ENCODE measurements at places on chromosomes 11 and 22.
A peak's percentile ranks its signal among the peaks of the same experiment; 100 is the strongest.

DNA sequence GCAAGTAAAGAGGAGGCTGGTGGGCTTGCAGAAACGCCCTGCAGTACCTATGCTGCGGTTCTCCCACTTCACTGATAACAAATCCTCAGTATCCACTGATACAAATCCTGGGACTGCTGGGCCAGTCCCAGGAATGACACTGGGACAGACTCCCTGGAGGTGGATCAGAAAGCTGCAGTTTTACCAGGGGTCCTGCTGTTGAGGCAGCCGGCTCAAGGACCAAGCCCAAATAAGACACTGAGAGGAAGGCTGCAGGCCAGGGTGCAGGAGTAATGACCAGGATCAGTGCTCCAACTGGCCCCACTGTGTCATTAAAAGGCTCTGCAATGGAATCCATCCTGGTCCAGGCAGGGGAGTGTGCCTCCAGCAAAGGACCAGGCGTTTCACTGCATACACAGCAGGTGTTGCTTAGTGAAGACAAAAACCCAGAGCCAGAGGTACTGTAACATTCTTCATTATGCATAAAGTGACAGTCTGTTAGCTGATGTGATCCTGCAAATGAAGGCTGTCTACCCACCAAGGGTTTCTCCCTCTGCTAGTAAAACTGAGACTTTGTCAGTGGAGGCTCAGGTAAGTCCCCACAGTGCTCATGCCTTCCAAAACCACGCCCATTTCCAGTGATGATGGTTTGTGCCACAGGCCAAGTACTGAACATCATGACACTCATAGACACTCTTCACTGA is 1.4 kb upstream of the C22orf39 start:
- no peak for DNase-seq

DNA sequence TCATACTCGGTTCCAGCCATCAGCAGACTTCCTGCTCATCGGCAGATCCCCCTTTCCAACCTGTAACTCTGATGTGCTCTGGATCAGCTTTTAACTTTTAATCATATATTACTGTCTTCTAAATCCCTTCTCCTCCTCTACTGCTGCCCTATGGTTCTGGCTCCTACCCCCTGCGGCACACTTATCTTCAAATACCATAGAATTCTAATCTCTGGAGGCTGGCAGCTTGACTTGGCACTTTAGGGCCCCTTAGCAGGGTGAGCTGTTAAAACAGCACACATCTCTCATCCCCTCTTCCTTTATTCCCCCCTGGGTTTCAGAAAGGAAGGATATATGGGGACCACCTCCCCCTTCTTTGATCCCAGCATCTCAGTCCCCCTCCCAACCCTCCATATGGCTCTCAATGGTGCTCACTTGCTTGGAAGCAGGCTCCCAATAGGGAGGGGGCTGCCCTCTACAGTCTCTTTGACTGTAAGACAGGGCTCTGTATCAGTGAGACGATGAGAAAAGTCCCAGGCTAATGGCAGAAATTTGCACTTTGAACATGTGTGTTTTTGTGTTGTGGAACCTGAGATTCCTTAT is 4.4 kb upstream of the CNTF start:
- no peak for DNase-seq

DNA sequence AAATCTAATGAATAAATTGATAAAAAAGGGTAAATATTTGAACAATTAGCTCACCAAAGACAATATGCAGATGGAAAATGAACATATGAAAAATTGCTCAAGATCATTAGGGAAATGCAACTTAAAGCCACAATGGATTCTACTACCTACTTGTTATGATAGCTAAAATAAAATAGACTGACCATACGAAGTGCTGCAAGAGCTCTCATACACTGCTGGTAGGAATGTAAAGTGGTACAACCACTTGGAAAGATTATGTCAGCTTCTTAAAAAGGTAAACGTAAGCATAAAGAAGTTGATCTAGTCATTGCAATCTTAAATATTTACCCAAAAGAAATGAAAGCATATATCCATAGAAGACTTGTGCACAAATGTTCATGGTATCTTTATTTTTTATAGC is 504.2 kb upstream of the ARHGAP42 start:
- DNase-seq: no peak

GRCh38 chr22:31218565-31219262 is 6.6 kb downstream of the LIMK2 start:
- no peak for DNase-seq

DNA sequence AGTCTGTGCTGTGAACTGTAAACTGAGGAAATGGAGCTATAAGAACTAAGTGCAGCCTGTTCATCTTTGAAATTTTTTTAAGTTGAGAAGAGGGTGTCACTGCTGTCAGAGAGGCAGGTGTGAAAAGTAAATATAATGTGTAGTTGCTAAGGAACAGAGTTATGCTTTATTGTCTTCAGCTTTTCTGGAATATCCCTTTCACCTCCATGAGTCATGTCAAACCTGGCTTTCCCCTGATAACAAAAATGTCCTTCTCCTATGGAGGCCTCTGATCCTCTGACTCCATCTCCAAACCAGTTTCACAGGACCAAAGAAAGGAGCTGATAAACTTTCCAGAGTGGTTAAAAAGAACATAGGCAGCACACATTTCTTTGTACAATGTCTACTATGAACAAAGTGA is 12.8 kb upstream of the MUC15 start:
- DNase-seq: no peak

DNA sequence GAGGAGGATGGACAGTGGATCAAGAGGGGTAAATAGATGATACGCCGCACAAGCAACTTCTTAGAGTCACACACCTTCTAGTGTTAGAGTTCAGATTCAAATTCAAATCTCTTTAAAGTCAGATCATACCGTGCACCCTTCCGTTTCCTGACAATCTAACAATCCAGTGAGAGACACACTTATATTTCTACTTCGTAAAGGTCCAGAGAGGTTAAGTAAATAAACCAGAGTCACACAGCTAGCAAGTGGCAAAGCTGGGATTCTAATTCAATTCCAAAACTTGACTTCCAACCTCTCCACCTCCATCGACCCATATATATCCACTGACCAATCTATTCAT is 34.0 kb downstream of the MIAT start:
- no peak for DNase-seq

DNA sequence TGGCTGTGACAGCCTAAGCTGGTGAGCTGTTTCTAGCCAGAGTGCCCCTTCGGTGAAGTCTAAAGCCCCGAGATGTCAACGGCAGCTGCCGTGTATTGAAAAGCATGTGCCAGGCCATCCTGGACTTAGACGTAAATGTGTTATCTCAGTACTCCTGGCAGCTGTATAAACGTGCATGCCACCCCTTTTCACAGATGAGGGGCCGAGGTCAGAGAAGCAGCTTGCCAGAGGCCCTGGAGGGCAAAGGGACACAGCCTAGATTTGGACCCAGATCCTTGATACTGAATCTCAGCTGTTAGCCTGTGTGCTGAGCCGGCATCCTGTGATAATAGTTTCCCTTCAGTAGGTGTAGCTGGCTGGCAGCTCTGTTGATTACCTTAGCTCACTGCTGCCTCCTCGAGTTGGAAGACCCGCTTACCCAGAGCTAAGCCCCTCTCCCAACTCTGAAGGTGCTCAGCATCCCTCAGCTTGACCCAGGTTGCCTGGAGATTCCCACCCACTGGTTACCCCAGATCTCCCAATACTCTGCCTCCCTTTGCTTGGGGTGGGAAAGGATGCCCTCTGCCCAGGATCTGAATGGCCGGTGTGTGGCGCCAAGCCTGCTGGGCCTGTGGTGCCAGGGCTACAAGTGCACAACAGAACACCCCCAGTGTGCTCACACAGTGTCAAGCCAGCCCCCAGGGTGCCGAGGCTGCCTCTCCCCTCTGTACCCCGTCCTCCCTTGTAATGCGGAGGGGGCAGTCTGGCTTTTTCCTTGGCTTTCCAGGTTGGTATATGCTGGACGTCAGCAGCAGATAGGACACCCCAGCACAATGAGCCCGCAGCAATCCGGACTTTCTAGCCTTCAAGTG is 59.8 kb upstream of the WNT7B start:
- no peak for DNase-seq

- DNase-seq: no peak
These were observed 393.5 kb downstream of the JRKL start for GRCh38 chr11:96783311-96783710.

GRCh38 chr11:122259195-122259821 is 143.3 kb upstream of the BLID start:
- DNase-seq: no peak

DNA sequence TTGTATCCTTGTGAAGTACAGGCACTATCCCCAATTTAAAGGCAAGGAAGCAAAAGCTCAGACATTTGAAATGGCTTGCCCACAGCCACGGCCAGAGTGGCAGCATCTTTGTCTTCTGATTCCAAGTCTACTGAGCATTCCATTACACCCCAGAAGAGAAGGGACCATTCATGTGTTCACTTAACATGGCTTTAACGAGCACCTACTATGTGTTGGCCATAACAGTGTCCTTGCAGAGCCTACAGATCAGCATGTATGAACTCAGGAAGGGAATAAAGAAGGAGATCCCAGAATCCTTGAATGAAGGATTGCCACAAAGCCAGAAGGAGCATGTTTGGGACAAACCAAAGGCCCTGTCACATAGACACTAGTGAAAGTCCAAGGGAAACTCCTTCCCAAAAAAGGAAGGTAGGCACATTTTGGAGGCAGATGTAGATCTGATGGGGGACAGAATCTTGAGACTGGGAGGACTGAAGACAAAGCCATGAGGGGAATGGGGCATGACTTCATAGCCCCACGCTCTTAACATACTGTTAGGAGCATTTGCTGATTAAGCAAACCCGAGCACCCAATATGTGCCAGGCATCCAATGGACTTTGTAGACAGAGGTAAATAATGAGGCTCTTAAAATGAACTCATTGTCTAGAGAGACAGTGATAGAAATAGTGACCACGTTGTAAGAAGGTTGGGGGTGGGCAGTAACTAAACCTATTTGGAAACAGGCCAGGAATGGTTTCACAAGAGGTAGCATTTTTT is 54.9 kb downstream of the P4HA3 start:
- DNase-seq: no peak

- DNase-seq: no peak
These were observed 554.7 kb downstream of the MIAT start for GRCh38 chr22:27212102-27212501.

DNA sequence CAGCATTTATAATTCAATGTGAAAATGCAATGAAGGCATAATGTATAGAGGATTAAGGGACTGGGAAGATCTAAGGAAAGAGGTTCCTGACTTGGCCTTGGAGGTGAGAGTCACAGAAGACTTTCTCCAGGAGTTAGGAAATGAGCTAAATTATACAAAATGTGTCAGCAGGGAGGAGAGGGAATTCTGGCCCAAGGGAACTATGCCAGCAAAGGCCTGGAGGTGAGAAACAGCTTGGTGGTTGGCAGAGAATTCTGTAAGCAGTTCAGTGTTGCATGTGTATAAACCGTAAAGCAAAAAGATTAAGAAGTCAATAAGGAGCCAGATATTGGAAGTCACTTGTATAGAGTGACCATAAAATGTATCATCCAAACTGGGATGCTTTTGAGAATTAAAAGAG is 142.2 kb upstream of the SESN3 start:
- DNase-seq: no peak

GRCh38 chr11:33387581-33387980 is 130.4 kb downstream of the HIPK3 start:
- DNase-seq: no peak

DNA sequence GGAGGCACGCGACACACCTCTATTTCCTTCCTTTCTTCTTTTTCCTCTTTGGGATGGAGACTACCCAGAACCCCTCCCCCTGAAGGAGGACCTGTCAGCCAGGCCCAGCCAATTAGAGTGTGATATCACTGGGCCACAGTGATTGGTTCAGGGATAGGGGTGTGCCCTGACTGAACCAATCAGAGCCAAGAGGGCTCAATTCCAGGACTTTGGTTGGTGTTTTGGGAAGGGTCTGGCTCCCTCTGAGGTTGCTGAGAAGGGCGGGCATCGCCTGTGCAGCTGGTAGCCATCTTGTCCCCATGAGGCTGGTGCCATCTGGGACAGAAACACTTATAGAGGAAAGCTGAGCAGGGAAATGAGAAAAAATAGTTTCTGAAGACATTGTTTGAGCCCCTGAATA is 71.4 kb downstream of the CHST1 start:
- peak; percentile 22 for DNase-seq

DNA sequence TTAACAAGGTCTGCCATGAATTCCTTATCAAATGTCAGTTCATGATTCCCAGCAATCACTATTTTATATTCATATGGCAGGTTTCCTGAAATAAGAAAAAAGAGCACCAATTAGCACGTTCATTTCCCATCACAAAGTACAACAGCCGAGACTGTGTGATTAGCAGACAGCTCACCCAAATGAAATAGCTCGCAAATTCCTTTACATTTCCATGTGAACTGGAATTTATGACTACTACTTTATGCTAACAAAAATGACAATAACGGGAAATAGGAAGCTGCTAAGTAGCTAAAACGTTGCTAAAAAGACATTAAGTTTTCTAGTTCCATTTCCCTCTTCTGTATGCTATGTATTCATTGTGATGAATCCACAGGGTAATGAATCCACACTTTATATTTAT is 90.7 kb downstream of the MPPED2 start:
- no peak for DNase-seq

- DNase-seq: no peak
These were observed 43.4 kb upstream of the RAB1B start for GRCh38 chr11:66225066-66225465.

GRCh38 chr11:65431451-65432099 is 9.0 kb downstream of the NEAT1 start:
- DNase-seq: no peak

DNA sequence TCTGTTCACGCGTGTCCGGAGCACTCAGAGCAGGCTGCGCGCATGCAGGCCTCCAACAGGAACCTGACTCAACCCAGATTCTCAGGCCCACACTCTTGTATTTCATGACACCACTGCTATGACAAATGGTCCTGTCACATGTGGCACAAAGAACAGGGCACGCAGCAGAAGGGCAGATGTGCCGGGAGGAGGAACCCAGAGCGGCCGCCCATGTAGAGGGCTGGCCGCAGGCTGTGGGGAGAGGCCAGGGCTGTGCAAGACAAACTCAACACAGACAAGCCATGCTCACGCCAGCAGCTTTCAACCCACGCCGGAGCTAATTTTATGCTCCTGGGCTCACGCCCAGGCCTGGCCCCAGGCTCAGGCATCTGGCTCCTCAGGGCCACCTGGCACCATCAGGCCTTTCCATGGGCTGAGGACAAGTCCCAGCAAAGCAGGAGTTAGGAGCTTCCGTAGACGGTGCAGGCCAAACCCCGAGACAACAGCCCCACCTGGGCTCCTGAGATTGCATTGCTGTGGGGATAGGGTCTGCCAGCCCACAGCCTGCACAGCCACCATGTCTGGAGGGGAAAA is 40.0 kb downstream of the DUSP8 start:
- no peak for DNase-seq

- no peak for DNase-seq
These were observed 590.2 kb upstream of the ANO5 start for GRCh38 chr11:21602699-21603098.

- DNase-seq: no peak
These were observed 798.0 kb downstream of the NTM start for GRCh38 chr11:132168344-132168981.
